ENCODE measurements at places on chromosomes 2 and 18.

DNA sequence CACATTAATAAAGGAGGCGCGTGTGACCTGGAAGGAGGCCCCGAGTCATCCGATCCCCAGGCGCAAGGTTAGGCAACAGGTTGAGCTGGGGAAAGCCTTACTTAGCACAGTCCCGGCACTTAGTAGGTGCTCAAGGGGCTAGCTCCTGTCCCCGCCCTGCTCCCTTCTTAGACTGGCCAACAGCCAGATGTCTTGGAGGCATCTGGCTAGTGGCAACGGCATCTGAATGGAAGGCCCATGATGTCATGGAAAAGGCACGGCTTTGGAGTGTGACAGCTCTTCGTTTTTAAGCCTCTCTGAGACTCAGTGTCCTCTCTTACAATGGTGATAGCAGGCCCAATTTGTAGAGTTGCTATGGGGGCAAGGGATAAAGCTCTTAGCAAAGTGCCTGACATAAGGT is 258.3 kb downstream of the CYRIA start:
- DNase-seq, result no peak

DNA sequence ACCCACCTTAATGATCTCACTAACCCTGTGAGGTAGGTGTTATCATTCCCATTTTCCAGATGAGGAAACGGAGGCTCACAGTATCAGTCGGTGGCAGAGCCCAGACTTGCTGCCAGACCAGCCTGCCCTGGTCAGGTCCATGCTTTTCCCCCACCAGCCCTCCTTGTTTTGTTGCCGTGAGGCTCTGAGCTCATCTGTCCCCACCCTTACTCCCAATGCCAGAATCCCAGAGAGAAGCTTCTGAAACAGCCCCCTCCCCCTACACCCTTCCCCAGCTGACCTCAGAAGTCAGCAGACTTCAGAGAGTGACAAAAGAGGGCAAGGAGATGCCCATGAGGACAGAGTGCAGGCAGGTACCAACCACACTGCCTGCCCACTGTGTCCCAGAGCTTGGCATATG is 20.8 kb upstream of the TNS1 start:
- DNase-seq, result no peak

DNA sequence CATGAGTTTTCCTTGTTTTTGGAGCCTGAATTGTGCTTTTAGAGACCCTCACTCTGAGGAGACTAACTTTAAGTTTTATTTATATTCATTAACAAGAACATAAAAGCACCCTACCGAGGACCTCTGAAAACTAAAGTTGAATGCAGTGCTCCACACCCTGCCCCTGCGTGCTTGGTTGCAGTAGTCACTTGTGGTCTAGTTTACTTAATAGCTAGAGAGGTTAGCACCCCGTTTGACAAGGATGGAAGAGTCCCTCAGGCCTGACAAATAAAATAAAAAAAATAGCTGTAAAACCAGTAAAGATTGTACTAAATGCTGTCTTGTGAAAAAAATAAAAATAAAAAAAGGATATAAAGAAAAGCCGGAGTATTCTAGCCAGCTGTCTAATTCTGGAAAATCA is 395.2 kb downstream of the MTX2 start:
- no peak for DNase-seq

DNA sequence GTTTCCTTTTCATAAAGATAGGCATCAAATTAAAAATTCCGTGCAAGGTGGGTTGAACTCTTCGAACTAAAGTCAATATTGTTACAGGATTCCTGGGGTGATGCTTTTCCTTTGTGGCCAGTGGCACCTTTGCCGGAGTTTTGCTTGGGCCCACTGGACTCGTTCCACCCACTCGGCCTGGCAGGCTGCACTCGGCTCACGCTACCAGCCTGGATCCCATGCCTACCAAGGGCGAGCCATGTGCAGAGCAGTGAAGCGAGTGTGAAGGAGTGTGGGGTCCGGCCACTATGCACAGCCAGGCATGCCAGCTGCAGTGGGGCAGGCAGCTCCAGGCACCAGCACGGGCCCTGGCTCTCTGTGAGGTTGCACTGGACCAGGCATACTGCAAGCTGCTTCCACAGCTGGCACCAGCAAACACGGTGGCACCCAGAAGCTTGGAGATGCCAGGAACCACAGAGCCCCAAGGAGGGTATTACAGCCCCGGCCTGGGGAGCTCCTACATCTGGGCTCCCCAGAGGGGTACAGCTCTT is 83.6 kb downstream of the DTNB start:
- no peak for DNase-seq

DNA sequence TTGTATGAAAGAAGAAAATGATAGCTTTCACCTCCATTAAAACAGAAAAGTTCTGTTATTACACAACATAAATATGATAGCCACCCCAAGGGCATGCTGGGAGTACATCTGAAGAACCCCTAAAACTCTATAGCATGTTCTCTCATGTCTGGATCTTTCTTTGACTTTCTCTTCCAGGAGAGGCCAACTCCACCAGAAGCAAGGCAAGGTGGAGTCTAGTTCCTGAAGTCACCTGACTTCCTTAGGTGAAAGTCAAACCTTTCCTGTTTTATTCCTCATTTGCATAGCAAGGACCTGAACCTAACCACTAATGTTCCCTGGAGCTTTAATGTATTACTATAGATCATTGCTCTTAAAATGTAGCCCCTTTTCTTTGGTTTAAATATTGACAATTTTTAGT is 5.7 kb downstream of the STAT1 start:
- no peak for DNase-seq

GRCh38 chr18:62496262-62496661 is 26.6 kb upstream of the ZCCHC2 start:
- no peak for DNase-seq

GRCh38 chr2:224369028-224369632 is 32.8 kb downstream of the FAM124B start:
- no peak for DNase-seq

- no peak for DNase-seq
Observed at GRCh38 chr2:211423018-211423417, 866.6 kb downstream of the CPS1 start.

DNA sequence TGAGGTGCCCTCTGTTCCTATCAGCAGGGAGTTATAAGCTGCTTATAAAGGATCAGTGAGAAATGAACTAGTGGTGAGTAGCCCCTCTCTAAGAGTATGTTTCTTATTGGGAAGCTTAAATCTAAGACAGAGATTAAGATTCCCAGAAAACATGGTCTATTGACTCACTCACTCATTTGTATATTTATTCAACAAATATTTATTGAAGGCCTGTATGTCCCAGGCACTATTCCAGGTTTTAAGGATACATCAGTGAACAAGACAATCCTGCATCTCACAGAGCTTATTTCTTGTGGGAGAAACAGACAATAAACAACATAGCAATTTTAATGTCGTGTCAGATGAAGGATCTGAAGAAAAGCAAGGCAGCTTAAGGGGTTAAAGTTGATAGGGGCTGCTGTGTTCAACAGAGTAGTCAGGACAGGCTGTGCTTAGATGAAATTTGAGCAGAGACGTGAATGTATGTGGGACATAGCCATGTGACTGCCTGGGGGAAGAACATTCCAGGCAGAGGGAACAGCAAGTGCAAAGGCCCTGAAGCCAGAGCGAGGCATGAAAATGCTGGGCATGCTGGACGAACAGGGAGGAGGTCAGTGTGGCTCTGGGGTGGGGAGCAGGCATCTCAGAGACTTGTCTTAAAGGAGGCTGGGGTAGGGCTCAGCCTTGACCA is 14.8 kb upstream of the PSD4 start:
- no peak for DNase-seq

- no peak for DNase-seq
Observed at GRCh38 chr2:204205538-204205937, 269.0 kb downstream of the ICOS start.

GRCh38 chr2:105125428-105125827 is 87.6 kb downstream of the MRPS9 start:
- no peak for DNase-seq

GRCh38 chr2:4247791-4248190 is 544.4 kb downstream of the DCDC2C start:
- DNase-seq, result no peak

GRCh38 chr2:197777823-197778407 is 7.2 kb downstream of the BOLL start:
- no peak for DNase-seq

GRCh38 chr2:127585270-127585807 is 49.9 kb downstream of the MYO7B start:
- no peak for DNase-seq

DNA sequence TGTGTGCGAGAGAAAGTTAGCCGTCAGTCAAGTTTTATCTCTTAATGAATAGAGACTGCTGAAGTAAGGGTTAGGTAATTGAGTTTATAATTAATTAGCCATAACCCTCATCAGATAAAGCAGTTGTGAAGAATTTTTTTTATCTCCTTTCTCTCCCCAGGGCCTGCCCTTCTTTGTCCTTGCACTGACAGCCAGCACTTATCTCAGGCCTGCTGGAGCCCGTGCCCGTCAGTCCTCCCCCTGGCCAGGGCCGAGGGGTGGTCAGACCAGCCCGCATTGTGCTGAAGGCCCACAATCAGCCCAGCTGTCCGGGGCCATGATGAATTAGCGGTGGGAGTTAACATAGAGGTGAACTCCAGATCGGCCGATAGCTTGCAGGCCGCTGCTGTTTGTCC is 315.7 kb downstream of the GBX2 start:
- no peak for DNase-seq

DNA sequence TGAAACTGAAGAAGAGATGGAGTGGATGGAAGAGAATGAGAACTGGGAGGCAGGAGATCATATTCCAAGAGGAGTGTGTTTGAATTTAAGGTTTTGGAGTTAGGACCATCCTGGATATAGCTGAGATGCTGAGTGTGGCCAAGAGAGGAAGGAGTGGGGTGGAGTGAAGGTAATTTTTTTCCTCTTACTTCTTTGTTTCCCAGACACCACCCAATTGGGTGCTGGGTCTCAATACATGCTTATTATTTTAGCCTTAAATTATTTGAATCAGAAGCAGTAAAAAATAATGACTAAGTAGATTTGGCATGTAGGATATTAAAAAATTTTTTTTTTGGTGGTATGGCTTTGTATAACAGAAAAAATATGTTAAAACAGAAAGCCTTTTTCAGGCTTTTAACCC is 39.3 kb downstream of the PMAIP1 start:
- DNase-seq, result no peak

DNA sequence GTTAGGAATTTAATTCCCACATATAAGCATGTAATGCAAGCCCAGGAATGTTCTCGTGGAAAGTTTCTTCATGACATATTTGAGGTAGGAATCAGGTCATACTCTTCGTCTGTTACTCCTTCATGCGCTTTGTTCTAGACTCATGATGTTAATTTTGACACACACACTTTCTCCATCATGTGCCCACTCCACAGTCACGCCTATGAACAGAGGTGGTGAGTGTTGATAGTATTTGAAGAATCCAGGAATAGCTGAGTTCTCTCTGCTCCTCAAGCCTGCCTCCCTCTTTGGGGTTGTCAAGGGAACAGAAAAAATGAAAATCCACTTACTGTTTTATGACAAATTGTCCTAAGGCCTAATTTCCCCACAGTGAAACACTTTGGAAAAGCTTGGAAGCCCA is 117.3 kb upstream of the SERPINE2 start:
- DNase-seq, result no peak

DNA sequence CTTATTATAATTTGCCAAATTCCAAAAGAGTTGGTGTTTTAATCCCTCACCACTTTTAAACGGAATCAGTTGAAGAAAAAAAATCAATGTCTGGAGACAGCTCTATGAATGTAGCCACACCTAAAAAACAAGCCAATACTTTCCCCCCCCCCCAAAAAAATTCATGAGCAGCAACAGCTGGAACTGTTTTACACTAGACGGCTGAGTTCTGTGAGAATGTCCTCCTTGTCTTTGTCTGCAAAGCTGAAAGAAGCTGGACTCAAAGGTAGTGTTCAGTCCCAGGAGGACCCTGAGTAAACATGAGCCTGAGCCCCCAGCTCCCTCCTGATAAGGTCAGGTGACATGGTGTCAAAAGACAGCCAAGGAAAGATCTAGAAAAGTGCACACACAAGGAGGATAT is 68.2 kb downstream of the ZNF521 start:
- no peak for DNase-seq

GRCh38 chr18:76564655-76565237 is 69.7 kb upstream of the ZNF516 start:
- DNase-seq, result no peak

- no peak for DNase-seq
Observed at GRCh38 chr2:196566961-196567666, 72.4 kb upstream of the CCDC150 start.

DNA sequence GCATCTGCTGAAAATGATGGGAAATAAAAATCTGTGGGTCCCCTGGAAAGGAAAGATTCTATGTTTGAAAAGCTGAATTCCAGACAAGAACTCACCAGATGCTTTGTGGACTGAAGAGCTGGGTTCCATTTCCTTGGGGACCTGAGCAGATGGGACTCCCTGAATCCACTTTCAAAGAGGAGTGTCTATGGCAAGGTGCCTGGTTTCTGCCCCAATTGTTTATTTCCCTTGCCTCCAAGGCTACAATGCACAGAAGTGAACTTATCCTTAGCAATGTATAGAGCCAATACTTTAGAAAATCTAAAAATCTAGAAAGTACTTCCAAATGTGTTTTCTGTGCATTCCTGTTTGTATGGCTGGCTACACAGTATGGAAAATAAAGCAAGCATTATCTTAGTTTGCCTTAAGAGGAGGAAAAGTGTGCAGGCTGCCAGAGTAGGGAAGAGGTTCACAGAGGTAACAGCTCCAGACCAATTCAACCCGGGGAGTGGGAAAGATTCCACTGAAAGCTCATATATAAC is 420.5 kb downstream of the NRXN1 start:
- no peak for DNase-seq

All from left renal cortex interstitium (tissue), 4 donors.